ENCODE measurements at places on chromosomes 1 and 21. TPM values are rescaled to one million over a fixed set of nuclear protein-coding genes. Genes with fewer than 3 reads are reported as not detected.

- DNase-seq: no peak
These were observed 6.4 kb upstream of the PKP1 start for GRCh38 chr1:201276891-201277290.

GRCh38 chr1:222620566-222620965 lies 2.7 kb downstream of the MIA3 start:
- no peak for DNase-seq

DNA sequence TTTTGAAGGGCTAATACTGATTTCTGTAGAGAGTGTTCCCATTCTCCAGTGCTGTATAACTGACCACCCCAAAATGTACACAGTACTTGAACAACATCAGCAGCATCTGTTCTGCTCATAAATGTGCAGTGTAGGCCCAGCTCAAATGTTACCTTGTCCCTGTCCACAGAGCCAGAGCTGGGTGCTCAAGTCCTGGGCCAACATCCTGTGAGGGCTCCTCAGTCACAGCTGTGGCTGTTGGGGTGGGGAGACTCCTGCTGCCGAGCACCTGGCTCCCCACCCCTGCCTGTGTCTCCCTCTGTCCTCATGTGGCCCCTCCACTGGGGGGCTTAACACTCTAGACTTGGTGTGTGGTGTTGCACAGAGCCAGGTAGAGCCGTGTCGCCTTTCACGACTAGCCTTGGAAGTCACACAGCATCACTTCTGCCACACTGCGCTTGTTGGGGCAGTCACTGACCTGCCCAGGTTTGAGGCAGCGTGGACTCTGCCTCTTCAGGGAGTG lies 30.5 kb downstream of the DIP2A start:
- no peak for DNase-seq

SPRR2B gene
- not detected for total RNA-seq

GNAT2 gene
- total RNA-seq: 0.64 TPM

- no peak for DNase-seq
These were observed 221.9 kb downstream of the GIPC2 start for GRCh38 chr1:78267513-78268218.

DNA sequence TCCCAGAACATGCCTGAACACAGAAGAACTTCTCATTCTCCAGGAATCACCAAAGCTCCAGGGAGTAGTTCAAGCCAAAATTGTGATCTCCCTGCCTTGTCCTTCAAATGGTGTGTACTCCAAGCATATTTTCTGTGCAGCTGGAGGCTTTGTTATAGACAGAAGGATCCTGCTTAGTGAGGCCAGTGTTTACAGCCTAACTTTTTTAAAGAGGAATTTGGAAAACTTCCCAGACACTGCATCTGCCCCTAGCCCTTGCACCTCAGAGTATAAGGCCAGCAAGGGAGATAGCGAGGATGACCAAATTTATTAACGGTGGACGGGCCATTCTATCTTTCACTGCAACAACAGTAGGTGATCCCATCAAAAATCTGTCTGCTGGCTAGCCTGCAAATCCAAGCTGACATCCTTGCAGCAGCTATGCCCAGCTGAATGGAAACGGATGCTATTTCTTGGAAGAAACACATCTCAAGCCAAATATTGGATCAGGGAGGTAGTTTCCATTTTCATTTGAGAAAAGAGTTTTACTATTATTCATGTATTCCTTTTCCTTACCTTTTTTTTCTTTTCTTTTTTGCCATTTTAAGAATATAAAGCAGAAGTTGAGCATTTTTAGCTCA lies 249.8 kb downstream of the USH2A start:
- DNase-seq: no peak

DNA sequence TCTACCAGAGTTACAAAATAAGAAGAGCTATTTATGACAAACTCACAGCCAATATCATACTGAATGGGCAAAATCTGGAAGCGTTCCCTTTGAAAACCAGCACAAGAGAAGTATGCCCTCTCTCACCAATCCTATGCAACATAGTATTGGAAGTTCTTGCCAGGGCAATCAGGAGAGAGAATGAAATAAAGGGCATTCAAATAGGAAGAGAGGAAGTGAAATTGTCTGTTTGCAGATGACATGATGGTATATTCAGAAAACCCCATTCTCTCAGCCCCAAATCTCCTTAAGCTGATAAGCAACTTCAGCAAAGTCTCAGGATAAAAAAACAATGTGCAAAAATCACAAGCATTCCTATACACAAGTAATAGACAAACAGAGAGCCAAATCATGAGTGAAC lies 1169.5 kb downstream of the AMY1C start:
- no peak for DNase-seq

DNA sequence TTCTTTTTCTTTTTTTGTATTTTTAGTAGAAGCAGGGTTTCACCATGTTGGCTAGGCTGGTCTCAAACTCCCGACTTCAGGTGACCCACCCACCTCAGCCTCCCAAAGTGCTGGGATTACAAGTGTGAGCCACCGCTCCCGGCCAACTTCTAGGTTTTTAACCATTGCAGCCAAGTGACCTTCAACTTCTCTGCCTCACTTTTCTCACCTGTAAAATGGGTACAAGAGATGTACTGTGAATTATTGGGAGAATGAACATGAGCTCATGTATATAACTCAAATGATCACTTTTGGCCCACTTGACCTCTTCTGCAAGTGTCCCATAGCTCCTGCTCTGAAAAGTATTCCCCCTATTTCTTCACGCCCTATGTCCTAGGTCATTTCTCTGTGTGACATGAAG lies 11.8 kb upstream of the RPL11 start:
- DNase-seq: no peak

ELK4 gene
- 57.4 TPM for total RNA-seq

DNA sequence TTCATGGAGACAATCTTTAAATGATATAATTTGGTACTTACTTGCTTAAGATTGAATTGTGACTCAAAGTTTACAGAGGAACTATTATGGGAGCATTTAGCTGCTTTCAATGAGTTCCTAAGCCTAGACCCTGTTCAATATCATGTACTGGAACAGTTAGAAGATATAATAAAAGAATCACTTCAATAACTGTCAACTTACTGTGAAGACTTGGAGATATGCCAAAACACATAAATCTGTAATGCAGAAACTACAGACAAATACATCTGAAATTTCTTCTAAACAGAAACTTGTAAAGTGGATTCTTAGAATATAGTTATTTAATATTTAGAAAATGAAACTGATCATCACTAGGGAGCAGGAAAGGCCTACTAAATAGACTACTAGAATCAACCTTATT lies 259.3 kb downstream of the HLX start:
- no peak for DNase-seq

GRCh38 chr21:42188663-42189062 lies 30.3 kb upstream of the ABCG1 start:
- DNase-seq: no peak

KIRREL1 gene
- total RNA-seq: 0.21 TPM

- no peak for DNase-seq
These were observed 978.3 kb upstream of the B3GALT2 start for GRCh38 chr1:194164755-194165154.

- DNase-seq: no peak
These were observed 31.0 kb upstream of the LRRC52 start for GRCh38 chr1:165512816-165513215.

DNA sequence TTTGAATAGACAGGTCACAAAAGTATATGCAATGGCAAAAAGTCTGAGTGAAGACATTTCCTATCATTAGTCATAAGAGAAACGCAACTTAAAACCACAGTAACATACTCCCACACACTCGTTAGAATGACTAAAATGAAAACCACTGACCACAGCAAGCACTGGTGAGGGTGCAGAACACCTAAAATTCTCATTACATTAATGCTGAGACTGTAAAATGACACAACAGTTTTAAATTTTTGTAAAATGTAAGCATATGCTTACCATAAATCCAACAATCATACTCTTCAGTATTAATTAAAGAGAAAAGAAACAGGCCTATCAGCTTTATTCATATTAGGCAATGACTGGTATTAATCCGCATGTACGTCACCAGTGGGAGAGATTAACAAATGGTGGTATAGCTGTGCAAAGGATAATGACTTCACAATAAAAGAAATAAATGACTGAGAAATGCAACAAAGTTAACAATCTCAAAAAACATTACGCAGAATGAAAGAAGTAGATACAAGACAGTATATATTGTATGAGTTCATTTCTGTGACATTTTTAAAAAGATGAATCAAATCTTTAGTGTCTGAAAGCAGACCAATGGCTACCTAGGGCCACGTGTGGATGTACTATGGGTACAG lies 253.5 kb downstream of the AKT3 start:
- peak; percentile 51 for DNase-seq

DNA sequence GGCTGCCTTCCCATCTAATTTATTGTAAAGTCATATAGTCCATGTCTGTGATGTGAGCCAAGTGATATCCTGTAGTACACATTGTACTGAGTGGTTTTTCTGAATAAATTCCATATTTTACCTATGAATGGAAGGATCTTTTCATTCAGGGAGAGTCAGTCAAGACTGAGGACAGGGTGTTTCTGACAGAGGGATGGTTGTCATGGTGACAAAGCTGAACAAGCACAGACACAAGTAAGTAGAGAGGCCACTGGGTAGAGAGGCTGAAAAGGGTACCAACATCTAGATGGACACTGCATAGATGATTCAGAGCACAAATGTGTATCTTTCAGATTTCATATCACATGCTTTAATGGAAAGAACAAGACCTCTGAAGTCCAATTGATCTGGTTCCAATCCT lies 22.6 kb upstream of the IL20 start:
- no peak for DNase-seq

CR1L gene
- total RNA-seq: not detected

GRCh38 chr1:56509713-56510641 lies 69.4 kb downstream of the PLPP3 start:
- DNase-seq: no peak

DNA sequence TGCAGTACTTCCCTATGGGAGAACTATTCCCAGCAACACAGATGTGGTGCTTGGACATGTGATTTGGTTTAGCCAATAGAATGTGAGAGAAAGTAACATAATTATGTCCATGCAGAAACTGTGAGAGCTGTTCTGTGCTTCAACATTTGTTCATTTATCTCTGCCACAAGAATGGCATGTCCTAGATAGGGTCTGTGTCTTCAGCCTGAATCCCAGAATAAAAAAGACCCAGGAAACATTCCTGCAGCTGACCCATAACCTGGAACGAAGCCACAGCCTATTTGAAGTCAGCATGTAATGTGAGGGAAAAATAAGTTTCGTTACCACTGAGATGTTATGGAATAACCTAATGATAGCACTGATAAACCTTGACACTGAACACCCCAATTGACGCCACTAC lies 552.0 kb upstream of the USP24 start:
- DNase-seq: no peak

PDPN gene
- not detected for total RNA-seq

OR2T11 gene
- total RNA-seq: not detected

BRINP3 gene
- not detected for total RNA-seq

GRCh38 chr1:110230381-110231199 lies 20.5 kb downstream of the KCNC4 start:
- DNase-seq: no peak

Data from activated CD4-positive, alpha-beta T cell treated with anti-CD3 and anti-CD28 coated beads for 36 hours (primary cell).